ENCODE measurements at places on chromosomes 2 and 18. TPM values are rescaled to one million over a fixed set of nuclear protein-coding genes. Genes with fewer than 3 reads are reported as not detected.

SULT1C4 gene
- total RNA-seq = 4.7 TPM

CD8A gene
- total RNA-seq = not detected

C2orf80 gene
- total RNA-seq = not detected

KIAA2012 gene
- total RNA-seq = not detected

BMPR2 gene
- 126 TPM for total RNA-seq

C2orf66 gene
- total RNA-seq = 0.40 TPM

SNTG2 gene
- total RNA-seq = not detected

HS1BP3 gene
- total RNA-seq = 24.7 TPM

STAT4 gene
- total RNA-seq = 0.07 TPM

ASB18 gene
- not detected for total RNA-seq

GNAL gene
- total RNA-seq = 3.5 TPM

DGUOK gene
- total RNA-seq = 38.8 TPM

LAMA1 gene
- under 0.01 TPM for total RNA-seq

TMEM163 gene
- total RNA-seq = 1.9 TPM

ADGRF3 gene
- total RNA-seq = 0.14 TPM

PUS10 gene
- 16.5 TPM for total RNA-seq

KIDINS220 gene
- 72.3 TPM for total RNA-seq

BCL11A gene
- 0.27 TPM for total RNA-seq

CD28 gene
- under 0.01 TPM for total RNA-seq

TTC31 gene
- total RNA-seq = 17.8 TPM

IFIH1 gene
- 5.6 TPM for total RNA-seq

ABCG5 gene
- not detected for total RNA-seq

PTRHD1 gene
- total RNA-seq = 21.7 TPM
